GM23338 (cell line): ENCODE measurements at places on chromosomes 7 and 10. TPM values are rescaled to one million over a fixed set of nuclear protein-coding genes. Genes with fewer than 3 reads are reported as not detected.

The PMS2 gene
- 13.9 and 15.6 TPM in 2 replicates for total RNA-seq

The TDRD1 gene
- total RNA-seq, result 1.5 and 1.7 TPM in 2 replicates

The HTR5A gene
- not detected in 2 replicates for total RNA-seq

The IGF2BP3 gene
- total RNA-seq, result 183 and 209 TPM in 2 replicates

The MMS19 gene
- 221 and 252 TPM in 2 replicates for total RNA-seq

The ESYT2 gene
- total RNA-seq, result 50.3 and 52.7 TPM in 2 replicates

The PLXNA4 gene
- 0.54 and 0.80 TPM in 2 replicates for total RNA-seq

The GPR141 gene
- 0.80 TPM in 1 of 2 replicates, not detected in the other for total RNA-seq

The EBLN1 gene
- total RNA-seq, result not detected in 2 replicates

The ZWINT gene
- 81.1 and 83.7 TPM in 2 replicates for total RNA-seq

The ZNF398 gene
- 92.7 and 99.6 TPM in 2 replicates for total RNA-seq

The TBRG4 gene
- 156 and 162 TPM in 2 replicates for total RNA-seq

The ERVW-1 gene
- total RNA-seq, result 0.07 TPM in 1 of 2 replicates, not detected in the other

The ANKRD61 gene
- 0.42 and 0.70 TPM in 2 replicates for total RNA-seq

- no peak overlapping the region for H3K4me3 ChIP-seq
- H3K27me3 ChIP-seq, result no peaks in the 10 kb centered on the region
- H3K4me1 ChIP-seq, result 0 out of 2 replicates have a peak, but pooled peaks cover 5% of the 10 kb centered on the region
- no peak overlapping the region for H3K27ac ChIP-seq
- peak; percentile 54 for DNase-seq
These were observed 367.7 kb downstream of the PHF14 start for GRCh38 chr7:11341285-11341944.

GRCh38 chr7:12162415-12163113 lies 48.5 kb upstream of the TMEM106B start:
- H3K4me3 ChIP-seq, result no peak overlapping the region
- no peaks in the 10 kb centered on the region for H3K27me3 ChIP-seq
- no peak overlapping the region for H3K27ac ChIP-seq

- 0 out of 2 replicates have a peak overlapping the region, but pooled peaks have one; percentile 76 for H3K27ac ChIP-seq
- H3K4me1 ChIP-seq, result peaks cover 24% of the 10 kb centered on the region
- no peaks in the 10 kb centered on the region for H3K36me3 ChIP-seq
- DNase-seq, result no peak
- H3K27me3 ChIP-seq, result peaks cover 35% of the 10 kb centered on the region
These were observed 865 bp downstream of the ZNF438 start for GRCh38 chr10:31030800-31031199.

- H3K27me3 ChIP-seq, result no peaks in the 10 kb centered on the region
- DNase-seq, result no peak
- H3K4me1 ChIP-seq, result no peaks in the 10 kb centered on the region; the same call in 1 of the 2 replicates
These were observed 100.6 kb downstream of the ARHGAP22 start for GRCh38 chr10:48504141-48504885.

DNA sequence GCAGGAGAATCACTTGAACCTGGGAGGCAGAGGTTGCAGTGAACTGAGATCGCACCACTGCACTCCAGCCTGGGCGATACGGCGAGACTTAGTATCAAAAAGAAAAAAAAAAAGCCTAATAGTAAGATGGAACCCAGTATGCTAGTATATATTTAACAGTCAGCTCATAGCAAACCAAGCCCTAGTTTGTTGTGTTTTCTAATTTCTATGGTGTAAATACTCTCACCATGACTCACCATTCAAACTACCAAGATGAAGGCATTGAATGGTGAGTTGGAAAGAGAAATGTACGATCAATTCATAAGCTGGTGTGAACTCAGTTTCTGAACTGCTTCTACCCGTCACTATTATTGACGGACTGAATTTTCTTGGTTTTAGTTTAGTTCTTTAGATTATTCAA lies 173.7 kb upstream of the KAT6B start:
- no peaks in the 10 kb centered on the region for H3K36me3 ChIP-seq
- H3K4me1 ChIP-seq, result no peaks in the 10 kb centered on the region
- DNase-seq, result no peak
- no peak overlapping the region for H3K27ac ChIP-seq
- no peak overlapping the region for H3K4me3 ChIP-seq
- no peaks in the 10 kb centered on the region for H3K27me3 ChIP-seq

DNA sequence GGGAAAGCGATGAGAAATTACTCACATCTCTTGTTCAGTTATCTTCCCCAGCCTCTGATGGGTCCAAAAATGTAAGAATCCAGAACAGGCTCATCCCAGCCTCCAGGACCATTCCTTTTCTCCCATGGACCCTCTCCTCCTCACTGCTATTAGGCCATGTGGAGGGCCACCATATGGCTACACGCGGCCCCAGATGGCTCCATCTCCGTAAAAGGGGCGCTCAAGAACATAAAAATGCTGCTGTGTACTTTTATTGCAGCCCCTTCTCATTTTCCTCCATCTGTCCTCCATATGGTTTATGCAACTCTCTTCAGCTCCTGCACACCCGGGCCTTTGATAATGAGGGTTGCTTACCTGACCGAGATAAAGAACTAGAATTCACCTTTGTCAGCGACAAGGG lies 166.2 kb downstream of the RAPGEF5 start:
- no peaks in the 10 kb centered on the region for H3K36me3 ChIP-seq
- no peak for DNase-seq
- no peak overlapping the region for H3K4me3 ChIP-seq
- peaks cover 21% of the 10 kb centered on the region; the same call in 1 of the 2 replicates for H3K27me3 ChIP-seq
- H3K27ac ChIP-seq, result no peak overlapping the region

- H3K4me3 ChIP-seq, result peak overlapping the region; percentile 50
- DNase-seq, result no peak
- no peak overlapping the region for H3K27ac ChIP-seq
- no peaks in the 10 kb centered on the region for H3K36me3 ChIP-seq
- no peaks in the 10 kb centered on the region for H3K27me3 ChIP-seq
These were observed 20.5 kb upstream of the CFAP46 start for GRCh38 chr10:132962623-132963429.

DNA sequence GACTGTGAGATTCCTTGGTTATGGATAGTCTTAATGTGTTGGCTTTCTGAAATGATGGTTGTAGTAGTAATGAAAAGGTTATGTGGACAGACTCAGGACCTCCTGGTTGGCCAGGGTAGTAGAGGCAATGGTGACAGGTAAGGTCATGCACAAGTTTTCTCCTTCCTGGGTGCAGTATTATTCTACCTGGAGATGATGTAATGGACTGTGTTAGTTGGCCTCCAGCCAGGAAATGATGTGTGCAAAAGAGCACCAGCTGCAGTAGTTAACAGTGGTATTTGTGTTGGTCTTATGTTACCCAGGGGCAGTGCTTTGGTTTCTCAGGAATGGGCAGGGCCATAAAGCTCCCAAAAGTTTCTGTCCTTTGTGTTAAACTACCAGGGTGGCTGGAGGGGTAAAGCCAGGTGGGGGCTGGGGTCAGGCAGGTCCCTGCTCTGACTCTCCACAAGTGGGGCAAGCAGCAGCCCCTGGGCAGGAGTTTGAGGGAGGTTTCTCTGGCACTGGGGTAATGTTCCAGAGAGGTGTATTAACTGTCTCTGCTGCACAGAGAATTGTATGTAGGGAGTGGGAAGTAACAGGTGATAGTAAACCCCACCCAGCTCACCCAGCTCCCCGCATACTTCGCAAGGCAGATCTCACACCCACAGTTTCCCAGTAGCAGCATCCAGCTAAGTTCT lies 36.3 kb downstream of the GPR22 start:
- H3K36me3 ChIP-seq, result no peaks in the 10 kb centered on the region
- H3K4me3 ChIP-seq, result no peak overlapping the region
- no peak overlapping the region for H3K27ac ChIP-seq
- H3K4me1 ChIP-seq, result no peaks in the 10 kb centered on the region

DNA sequence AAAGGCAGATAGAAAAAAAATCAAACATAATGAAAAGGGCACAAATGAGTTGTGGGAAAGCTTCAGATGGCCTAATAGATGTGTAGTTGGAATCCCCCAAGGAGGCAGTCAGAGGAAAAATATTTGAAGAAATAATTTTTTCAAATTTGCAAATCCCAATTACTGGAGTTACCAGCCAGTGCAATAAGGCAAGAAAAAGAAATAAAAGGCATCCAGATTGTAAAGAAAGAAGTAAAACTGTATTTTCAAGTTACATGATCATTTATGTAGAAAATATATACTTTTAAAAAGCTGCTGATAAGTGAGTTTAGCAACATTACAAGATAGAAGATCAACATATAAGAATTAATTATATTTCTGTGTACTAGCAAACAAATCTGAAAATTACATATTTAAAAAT lies 329.0 kb downstream of the SDK1 start:
- H3K36me3 ChIP-seq, result peaks cover 10% of the 10 kb centered on the region
- H3K4me3 ChIP-seq, result no peak overlapping the region
- H3K4me1 ChIP-seq, result no peaks in the 10 kb centered on the region
- H3K27me3 ChIP-seq, result no peaks in the 10 kb centered on the region

DNA sequence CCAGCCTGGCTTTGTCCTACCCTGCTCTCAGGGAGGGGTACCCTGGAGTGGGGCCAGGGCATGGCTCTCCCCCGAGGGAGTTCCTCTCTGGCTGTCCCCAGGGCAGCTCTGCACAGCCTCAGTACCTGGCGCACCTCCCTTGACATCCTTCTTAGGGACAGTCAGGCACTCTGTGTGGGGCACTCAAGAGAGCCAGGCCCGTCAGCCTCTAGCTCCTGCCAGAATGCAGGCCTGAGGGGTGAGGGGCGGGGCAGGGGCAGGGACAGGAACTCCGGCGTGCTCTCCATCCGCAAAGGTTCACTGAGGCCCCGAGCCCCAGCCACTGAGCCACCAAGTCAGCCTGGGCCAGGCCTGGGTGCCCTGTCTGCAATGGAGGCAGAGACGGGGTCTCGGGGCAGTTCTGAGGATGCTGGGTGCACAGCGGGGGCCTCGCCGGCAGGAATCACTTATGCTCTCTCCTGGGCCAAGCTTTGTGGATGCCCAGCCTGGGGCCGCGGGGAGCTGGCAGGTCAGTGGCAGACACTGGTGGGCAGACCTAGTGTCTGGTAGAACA lies 10.1 kb downstream of the LIMK1 start:
- peaks cover 18% of the 10 kb centered on the region for H3K36me3 ChIP-seq
- peak overlapping the region; percentile 82 for H3K27ac ChIP-seq

GRCh38 chr7:107166736-107167426 lies 1.9 kb upstream of the HBP1 start:
- H3K4me1 ChIP-seq, result peaks cover 7% of the 10 kb centered on the region
- H3K27me3 ChIP-seq, result no peaks in the 10 kb centered on the region
- H3K36me3 ChIP-seq, result no peaks in the 10 kb centered on the region
- H3K27ac ChIP-seq, result peak overlapping the region; percentile 96
- no peak for DNase-seq

DNA sequence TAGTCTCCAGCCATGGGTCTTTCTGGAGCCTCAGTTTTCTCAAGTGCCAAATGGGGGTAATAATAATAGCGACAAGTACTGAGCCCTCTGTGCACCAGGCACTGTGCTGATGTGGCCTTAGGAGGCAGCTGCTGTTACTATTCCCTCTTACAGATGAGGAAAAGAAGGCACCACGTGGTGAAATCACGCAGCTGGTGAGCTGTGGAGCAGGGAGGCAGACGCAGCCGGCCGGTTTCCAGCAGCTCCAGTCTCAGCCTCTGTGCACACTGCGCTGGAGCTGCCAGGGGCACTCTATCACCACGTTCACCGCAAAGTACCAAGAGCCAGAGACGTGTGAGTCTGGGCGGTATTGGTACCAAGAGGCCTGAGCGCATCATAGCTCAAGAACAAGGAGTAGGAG lies 9.6 kb downstream of the PYROXD2 start:
- no peak for DNase-seq
- no peaks in the 10 kb centered on the region for H3K27me3 ChIP-seq
- no peaks in the 10 kb centered on the region for H3K4me1 ChIP-seq
- no peaks in the 10 kb centered on the region for H3K36me3 ChIP-seq
- H3K4me3 ChIP-seq, result no peak overlapping the region

DNA sequence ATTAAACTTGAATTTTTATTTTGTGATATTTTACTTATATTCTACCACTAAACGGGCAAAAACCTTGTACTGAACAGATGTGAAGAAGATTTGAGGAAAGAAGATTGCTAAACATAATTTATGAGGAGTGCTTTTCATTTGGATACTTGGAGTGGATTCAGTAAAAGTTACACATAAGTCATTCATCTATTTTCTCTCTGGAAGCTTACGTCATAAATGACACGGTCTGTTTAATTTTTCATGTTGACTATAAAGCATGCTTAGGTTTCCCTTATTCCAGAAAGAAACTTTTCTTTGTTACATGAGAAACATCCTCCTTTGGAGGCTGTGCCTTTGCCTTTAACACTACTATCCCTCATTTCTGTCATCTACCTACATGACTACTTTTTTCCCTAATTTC lies 53.9 kb downstream of the TFEC start:
- no peaks in the 10 kb centered on the region for H3K27me3 ChIP-seq
- H3K4me1 ChIP-seq, result no peaks in the 10 kb centered on the region
- H3K4me3 ChIP-seq, result no peak overlapping the region
- DNase-seq, result no peak

GRCh38 chr10:80184291-80184690 lies 21.0 kb downstream of the ANXA11 start:
- no peaks in the 10 kb centered on the region for H3K27me3 ChIP-seq
- H3K4me1 ChIP-seq, result no peaks in the 10 kb centered on the region; the same call in 1 of the 2 replicates
- DNase-seq, result no peak
- no peak overlapping the region for H3K27ac ChIP-seq

- no peaks in the 10 kb centered on the region for H3K4me1 ChIP-seq
- peak overlapping the region; percentile 59 for H3K4me3 ChIP-seq
- no peaks in the 10 kb centered on the region for H3K36me3 ChIP-seq
- DNase-seq, result peak; percentile 85
- no peak overlapping the region for H3K27ac ChIP-seq
These were observed 10.5 kb upstream of the GRID1 start for GRCh38 chr10:86376852-86377796.

- H3K36me3 ChIP-seq, result 0 out of 2 replicates have a peak, but pooled peaks cover 3% of the 10 kb centered on the region
- H3K27ac ChIP-seq, result no peak overlapping the region
- no peaks in the 10 kb centered on the region for H3K27me3 ChIP-seq
- no peak for DNase-seq
- H3K4me3 ChIP-seq, result no peak overlapping the region
These were observed 721.1 kb upstream of the C7orf33 start for GRCh38 chr7:147869456-147869855.

DNA sequence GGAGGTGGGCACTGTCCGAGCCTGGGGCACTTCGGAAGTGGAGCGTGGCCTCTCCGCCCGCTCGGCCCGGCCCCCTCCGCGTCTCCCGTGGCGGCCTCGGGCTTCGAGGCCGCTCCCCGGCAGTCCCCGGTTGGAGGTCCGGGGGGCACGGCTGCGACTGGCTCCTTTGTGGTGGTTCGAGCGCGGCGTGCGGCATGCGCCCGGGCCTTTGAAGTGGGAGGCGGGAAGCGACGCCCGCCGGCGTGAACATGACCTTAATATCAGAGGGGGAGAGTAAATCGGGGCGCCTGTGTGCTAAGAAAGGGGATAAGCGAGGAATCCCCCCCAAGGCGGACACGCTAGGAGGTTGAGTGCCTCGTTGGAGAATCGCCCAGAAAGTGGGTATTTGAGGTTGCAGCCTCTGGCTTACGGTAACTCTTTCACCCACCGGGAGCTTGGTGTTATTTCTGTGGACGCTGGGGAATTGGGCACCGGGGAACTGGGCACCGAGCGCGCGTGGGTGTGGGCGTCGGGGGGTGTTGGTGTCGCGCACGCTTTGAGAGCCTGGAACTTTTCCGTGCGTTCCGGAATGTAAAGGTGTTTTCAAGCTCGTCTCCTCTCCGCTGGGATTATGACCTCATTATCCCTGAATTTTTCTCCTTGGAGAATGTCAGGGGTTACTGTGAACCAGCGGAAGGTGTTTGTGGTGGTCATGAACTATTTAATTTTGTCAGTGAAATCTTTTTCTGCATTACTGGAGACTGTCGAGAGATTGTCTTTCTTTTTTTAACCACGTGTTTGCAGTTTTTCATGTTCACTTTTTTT lies 660 bp downstream of the SUV39H2 start:
- H3K36me3 ChIP-seq, result no peaks in the 10 kb centered on the region; the same call in 1 of the 2 replicates
- H3K27ac ChIP-seq, result peak overlapping the region; percentile 43; the same call in 1 of the 2 replicates
- peak overlapping the region; percentile 73 for H3K4me3 ChIP-seq
- H3K4me1 ChIP-seq, result peaks cover 27% of the 10 kb centered on the region
